GM23338 (cell line): ENCODE measurements at places on chromosomes 1 and 21. TPM values are rescaled to one million over a fixed set of nuclear protein-coding genes. Genes with fewer than 3 reads are reported as not detected.

Gene BARHL2
- not detected in 2 replicates for total RNA-seq

Gene CDC42
- 168 and 184 TPM in 2 replicates for total RNA-seq

Gene GJA4
- total RNA-seq = 1.7 and 2.2 TPM in 2 replicates

Gene FCRL6
- not detected in 2 replicates for total RNA-seq

DNA sequence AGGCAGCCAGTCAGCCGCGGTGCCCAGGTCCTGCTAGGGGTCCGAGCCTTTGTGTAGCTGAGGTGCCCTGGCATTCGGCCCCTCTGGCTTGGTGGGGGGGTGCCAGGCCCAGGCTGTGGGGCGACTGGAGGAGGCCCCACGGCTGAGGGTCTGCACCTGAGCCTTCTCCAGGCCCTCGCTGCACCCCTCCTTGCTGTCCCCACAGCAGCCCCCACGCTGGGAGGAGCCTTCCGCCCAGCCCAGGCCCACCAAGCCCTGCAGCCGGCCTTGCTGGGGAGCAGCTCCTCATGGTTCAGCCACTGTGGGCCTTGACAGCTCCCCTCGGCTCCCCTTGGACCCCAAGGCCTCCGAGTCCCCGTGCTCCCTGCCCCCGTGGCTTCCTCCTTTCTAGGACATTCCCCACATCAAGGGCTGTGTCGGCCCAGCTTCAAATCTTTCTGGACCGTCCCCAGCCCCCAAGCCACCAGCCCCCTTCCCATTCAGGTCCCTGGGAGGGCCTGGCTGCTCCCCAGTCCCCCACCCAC, 67.8 kb downstream of the MORN1 start:
- no peak overlapping the region for H3K4me3 ChIP-seq
- no peak overlapping the region for H3K27ac ChIP-seq
- H3K27me3 ChIP-seq = no peaks in the 10 kb centered on the region
- H3K36me3 ChIP-seq = no peaks in the 10 kb centered on the region

DNA sequence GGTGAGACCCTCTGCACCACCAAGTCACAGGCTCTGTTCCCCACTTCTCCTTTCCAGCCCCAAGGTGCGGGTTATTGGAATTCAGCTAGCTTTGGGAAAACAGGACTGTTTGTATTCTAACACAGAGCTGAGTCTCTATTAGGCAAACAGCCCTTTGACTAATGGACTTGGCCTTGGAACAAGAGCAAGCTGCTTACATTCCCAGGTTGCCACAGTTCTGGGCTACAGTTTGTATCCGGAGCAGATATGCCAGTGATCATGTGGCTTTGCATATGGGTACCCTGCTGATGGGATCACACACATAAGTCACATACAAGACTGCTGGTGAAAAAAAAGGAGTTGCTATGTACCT, 110.5 kb upstream of the COA6 start:
- no peaks in the 10 kb centered on the region for H3K27me3 ChIP-seq
- H3K4me1 ChIP-seq = no peaks in the 10 kb centered on the region
- no peak overlapping the region for H3K4me3 ChIP-seq

DNA sequence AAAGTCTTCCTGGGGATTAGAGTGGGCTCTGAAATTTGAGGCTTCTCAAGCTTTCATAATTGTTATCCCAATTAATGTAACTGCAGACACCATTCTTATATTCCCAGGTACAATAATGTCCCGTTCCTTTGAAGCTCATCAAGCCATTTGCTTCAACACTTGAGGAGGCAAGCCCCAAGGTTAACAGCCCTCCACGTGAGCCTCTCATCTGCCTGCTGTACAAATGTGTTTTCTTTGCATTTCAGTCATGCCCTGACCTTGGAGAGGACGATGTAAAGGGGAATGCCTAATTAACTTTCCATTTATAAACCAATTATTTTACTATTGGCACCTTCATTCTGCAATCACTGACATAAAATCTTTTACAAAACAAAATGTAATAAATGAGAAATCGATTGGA, 106.3 kb downstream of the SETD4 start:
- H3K36me3 ChIP-seq = no peaks in the 10 kb centered on the region
- no peaks in the 10 kb centered on the region for H3K4me1 ChIP-seq
- DNase-seq = no peak
- no peaks in the 10 kb centered on the region for H3K27me3 ChIP-seq

DNA sequence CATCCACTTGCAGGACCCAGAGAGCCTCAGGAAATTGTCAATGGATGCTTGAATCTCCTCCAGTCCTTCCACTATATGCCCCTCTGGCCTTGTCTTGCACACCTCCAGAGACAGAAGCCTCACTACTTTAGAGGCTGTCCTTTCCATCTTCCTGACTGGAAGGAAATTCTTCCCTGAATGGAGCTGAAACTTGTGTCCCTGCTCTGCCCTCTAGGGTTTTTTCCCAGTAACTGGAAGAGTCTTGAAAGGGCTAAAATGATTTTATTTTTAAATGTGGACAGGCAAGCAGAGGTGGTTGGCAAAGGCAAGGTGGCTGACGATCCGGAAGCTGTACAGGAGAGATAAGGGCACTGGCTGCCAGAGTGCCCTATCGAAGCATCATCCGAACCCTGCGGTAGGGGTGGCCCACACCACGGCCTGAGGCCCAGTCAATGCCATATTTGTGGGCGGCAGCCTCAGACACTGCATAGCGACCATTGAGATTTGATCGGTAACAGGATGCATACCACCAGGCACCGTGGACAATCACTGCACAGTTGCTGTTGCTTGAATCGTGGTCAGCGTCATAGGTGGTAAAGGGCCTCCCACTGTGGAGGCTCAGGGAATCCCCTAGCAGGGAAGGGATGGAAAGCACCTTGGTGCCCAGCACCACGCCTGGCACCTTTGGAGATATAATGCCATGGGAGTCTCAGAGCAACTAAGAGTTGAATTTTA, 2.3 kb upstream of the MAP3K6 start:
- DNase-seq = peak; percentile 51
- no peaks in the 10 kb centered on the region for H3K27me3 ChIP-seq
- no peak overlapping the region for H3K4me3 ChIP-seq
- no peaks in the 10 kb centered on the region for H3K36me3 ChIP-seq
- H3K4me1 ChIP-seq = peaks cover 16% of the 10 kb centered on the region
- no peak overlapping the region for H3K27ac ChIP-seq

DNA sequence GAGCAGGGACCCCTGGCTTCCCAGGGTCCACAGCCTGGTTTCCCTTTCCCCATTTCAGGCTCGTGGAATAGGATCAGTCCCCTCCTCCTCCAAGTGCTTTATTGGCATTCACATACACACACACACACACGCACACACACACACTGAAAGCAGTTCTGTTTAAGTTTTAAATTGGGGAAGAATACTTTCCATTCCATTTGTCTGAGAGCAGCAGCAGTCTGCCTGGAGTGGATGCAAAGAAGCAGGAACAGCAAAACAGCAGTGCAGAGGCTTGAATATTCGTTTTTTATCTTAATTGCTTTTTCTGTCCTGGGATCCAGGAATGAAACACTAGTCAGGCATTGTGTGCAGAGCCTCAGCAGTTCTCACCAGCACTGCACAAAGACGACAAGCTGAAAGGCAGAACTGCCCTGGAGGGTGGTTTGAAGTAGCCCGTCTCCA, 7.1 kb downstream of the CYB561D1 start:
- H3K27ac ChIP-seq = no peak overlapping the region
- no peaks in the 10 kb centered on the region for H3K36me3 ChIP-seq
- no peak overlapping the region for H3K4me3 ChIP-seq
- no peaks in the 10 kb centered on the region for H3K27me3 ChIP-seq
- DNase-seq = no peak

GRCh38 chr1:156356875-156357534, 12.0 kb upstream of the RHBG start:
- DNase-seq = peak; percentile 97
- H3K4me1 ChIP-seq = 0 out of 2 replicates have a peak, but pooled peaks cover 4% of the 10 kb centered on the region
- peak overlapping the region; percentile 62 for H3K4me3 ChIP-seq
- no peaks in the 10 kb centered on the region for H3K36me3 ChIP-seq
- H3K27me3 ChIP-seq = no peaks in the 10 kb centered on the region

GRCh38 chr1:92784021-92784638, 778 bp downstream of the EVI5 start:
- no peak overlapping the region for H3K27ac ChIP-seq
- H3K36me3 ChIP-seq = no peaks in the 10 kb centered on the region
- H3K27me3 ChIP-seq = peaks cover 23% of the 10 kb centered on the region
- peaks cover 5% of the 10 kb centered on the region for H3K4me1 ChIP-seq

DNA sequence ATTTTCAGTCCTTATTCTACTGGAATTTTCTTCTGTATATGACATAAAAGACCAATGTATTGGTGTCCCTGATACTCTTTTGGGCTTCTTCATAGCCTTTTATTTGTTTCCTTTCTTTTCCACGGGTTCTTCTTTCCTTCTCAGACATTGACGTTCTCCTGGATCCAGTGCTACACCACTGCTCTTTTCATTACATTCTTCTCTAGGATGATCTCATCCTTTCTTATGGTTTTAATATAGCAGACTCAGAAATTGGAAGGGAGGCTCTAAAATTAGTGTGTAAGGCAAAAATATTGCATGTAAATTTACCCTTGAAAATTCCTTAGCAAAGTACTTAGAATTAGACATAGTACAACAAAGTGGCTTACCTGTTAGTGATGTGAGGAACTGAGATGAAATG, 65.3 kb downstream of the SELENOF start:
- H3K36me3 ChIP-seq = no peaks in the 10 kb centered on the region
- no peak overlapping the region for H3K27ac ChIP-seq
- H3K4me3 ChIP-seq = no peak overlapping the region
- H3K4me1 ChIP-seq = no peaks in the 10 kb centered on the region; the same call in 1 of the 2 replicates

- DNase-seq = no peak
- no peak overlapping the region for H3K27ac ChIP-seq
- no peaks in the 10 kb centered on the region for H3K27me3 ChIP-seq
- no peak overlapping the region for H3K4me3 ChIP-seq
Measured at GRCh38 chr1:52677076-52677806, 20.9 kb downstream of the COA7 start.

GRCh38 chr1:245301921-245302320, 147.1 kb downstream of the KIF26B start:
- DNase-seq = no peak
- H3K4me1 ChIP-seq = no peaks in the 10 kb centered on the region
- no peaks in the 10 kb centered on the region for H3K27me3 ChIP-seq
